ENCODE measurements at places on chromosomes 7 and 10. TPM values are rescaled to one million over a fixed set of nuclear protein-coding genes. Genes with fewer than 3 reads are reported as not detected.

OPN1SW gene
- total RNA-seq: not detected

WIPF3 gene
- 0.48 TPM for total RNA-seq

GRID2IP gene
- total RNA-seq: not detected

SNX10 gene
- total RNA-seq: 5.2 TPM

UPK3BL1 gene
- 12.5 TPM for total RNA-seq

OR2A12 gene
- total RNA-seq: not detected

MYL7 gene
- not detected for total RNA-seq

HOXA7 gene
- total RNA-seq: 5.2 TPM

GPR85 gene
- total RNA-seq: not detected

PDK4 gene
- 28.0 TPM for total RNA-seq

LEP gene
- total RNA-seq: not detected

MALRD1 gene
- total RNA-seq: not detected

PTPRE gene
- 3.5 TPM for total RNA-seq

HOGA1 gene
- 2.9 TPM for total RNA-seq

SAMD8 gene
- total RNA-seq: 14.7 TPM

ABCB8 gene
- 44.5 TPM for total RNA-seq

TMEM236 gene
- total RNA-seq: 0.03 TPM

SHOC2 gene
- 17.2 TPM for total RNA-seq

PRTFDC1 gene
- 15.3 TPM for total RNA-seq

ARMH3 gene
- 12.1 TPM for total RNA-seq

PGAM2 gene
- total RNA-seq: not detected

SPAG6 gene
- not detected for total RNA-seq

PDCD4 gene
- total RNA-seq: 25.1 TPM

GPR15LG gene
- not detected for total RNA-seq

SLC13A4 gene
- total RNA-seq: not detected

SPOCK2 gene
- total RNA-seq: 0.29 TPM

SSC4D gene
- total RNA-seq: 1.3 TPM

MRLN gene
- total RNA-seq: not detected

OR6B1 gene
- not detected for total RNA-seq

NPY4R gene
- 34.8 TPM for total RNA-seq

DDC gene
- total RNA-seq: 1.1 TPM

ZNF804B gene
- total RNA-seq: not detected

SEMA4G gene
- total RNA-seq: 7.4 TPM

VENTX gene
- total RNA-seq: 0.02 TPM

SEMA3A gene
- total RNA-seq: 4.5 TPM

CYP3A7 gene
- 0.05 TPM for total RNA-seq

AGR3 gene
- total RNA-seq: not detected

SPDYE5 gene
- not detected for total RNA-seq

MAGI2 gene
- 0.49 TPM for total RNA-seq

NAT16 gene
- total RNA-seq: 0.19 TPM

SPDYE2B gene
- total RNA-seq: not detected

RAB18 gene
- 87.1 TPM for total RNA-seq

FLNC gene
- 3.4 TPM for total RNA-seq

SDK1 gene
- 0.53 TPM for total RNA-seq

LAMB1 gene
- 104 TPM for total RNA-seq

AKR1C1 gene
- 467 TPM for total RNA-seq

BHLHA15 gene
- total RNA-seq: 0.61 TPM

UNCX gene
- total RNA-seq: not detected

FAM221A gene
- 0.32 TPM for total RNA-seq

ACTL6B gene
- total RNA-seq: not detected

INPP5A gene
- total RNA-seq: 12.2 TPM

ELOVL3 gene
- total RNA-seq: 0.25 TPM
